Stimulated activated CD8-positive, alpha-beta memory T cell treated with anti-CD3 and anti-CD28 coated beads, Interleukin-4, amount 100 ng/mL, for 48 hours (primary cell): ENCODE measurements at places on chromosomes 13 and 19.
A peak's percentile ranks its signal among the peaks of the same experiment; 100 is the strongest.

DNA sequence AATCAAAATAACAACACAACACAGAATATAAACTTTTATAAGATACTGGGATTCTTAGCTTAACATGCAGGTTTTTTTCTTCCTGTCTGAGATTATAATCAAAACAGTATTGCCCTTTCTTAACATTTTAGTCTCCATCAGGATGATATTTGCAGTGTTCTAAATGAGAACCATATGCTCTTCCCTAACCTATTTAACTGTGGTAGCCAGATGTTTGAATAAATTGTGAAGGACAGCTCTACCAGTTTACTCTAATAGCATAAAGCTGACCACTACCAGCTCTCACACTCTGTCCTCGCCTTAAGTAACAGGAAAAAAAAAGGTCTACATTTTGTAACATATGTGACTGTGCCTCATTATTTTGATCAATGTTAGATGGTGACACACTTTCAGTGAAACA, 618.7 kb upstream of the SGCG start:
- DNase-seq: no peak

GRCh38 chr19:49145573-49146407, 9.4 kb downstream of the HRC start:
- peak; percentile 93 for DNase-seq

DNA sequence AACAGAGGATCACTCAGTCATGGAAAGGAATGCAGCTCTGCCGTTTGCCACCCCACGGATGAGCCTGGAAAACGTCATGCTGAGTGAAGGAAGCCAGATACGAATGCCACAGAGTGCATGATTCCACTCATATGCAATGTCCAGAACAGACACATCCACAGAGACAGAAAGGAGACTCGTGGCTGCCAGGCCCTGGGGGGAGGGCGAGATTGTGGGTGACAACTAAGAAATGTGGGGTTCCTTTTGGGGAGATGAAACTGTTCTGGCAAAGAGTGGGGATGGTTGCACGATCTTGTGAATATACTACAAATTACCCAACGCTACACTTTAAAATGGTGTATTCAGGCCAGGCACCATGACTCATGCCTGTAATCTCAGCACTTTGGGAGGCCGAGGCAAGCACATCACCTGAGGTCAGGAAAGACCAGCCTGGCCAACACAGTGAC, 27.2 kb upstream of the NAPA start:
- DNase-seq: no peak

- no peak for DNase-seq
These were observed 16.5 kb downstream of the LRCH1 start for GRCh38 chr13:46569456-46569855.

DNA sequence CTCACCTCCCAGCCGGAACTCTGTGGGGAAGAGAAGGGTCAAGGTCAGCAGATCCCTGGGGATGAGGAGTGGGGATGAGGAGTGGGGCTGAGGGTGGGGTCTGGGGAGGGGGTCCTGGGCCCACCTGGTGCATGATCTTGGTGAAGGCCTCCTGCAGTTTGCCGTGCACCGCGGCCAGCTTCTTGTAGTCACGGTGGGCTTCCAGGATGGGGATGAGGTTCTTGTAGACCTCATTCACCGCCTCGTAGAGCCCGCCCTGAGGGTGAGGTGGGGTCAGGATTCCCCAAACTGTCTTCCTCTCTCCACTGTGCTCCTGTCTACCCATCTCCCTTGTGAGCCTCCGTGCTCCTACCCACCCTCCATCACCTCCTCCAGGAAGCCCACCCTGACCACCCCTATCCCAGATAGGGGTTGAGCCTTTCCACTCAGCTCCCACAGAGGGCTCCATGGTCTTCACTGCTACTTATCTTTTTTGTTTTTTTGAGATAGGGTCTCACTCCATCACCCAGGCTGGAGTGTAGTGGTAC, 6.8 kb upstream of the KANK2 start:
- no peak for DNase-seq

GRCh38 chr19:29872224-29872731, 60.5 kb downstream of the CCNE1 start:
- DNase-seq: no peak

DNA sequence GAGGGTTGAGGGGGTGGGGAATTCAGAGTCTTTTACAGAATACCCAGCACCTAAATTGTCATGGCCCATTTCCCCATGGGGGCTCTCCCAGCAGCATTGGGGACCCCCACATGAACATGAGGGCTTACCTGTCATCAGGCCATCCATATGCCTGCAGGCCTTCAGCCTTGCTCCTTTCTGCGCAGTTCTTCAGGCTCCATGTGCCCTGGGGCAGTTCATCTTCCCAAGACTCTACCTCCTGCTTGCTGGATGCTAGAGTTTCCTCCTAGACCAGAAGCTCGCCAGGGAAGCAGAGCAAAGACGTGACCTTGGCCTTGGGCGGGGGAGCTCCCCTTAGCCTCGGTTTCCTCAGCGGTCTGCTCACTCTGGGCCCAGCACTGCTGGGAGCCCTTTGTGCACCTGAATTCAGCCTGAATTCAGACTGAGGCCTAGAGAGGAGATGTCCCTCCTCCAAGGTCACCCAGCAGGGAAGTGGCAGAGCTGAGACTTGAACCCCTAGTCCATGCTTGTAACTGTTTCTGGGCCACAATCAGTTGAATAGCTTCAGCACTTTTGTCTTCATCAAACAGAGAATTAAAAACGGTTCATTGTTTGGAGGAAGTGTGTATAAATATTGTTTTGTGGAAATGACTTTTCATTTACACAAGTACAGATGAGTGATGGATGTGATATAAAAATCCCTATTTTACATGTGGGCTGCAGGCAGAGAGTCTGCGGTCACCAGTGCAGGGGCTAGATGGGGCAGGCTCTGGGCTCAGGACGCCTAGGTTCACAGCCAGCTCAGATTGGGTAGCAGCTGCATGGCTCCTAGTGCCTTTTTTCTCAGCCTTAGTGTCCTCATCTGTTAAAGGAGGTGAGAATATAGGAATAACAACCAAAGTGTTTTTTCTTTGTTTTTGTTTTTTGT, 9.5 kb downstream of the PPP5C start:
- no peak for DNase-seq

GRCh38 chr19:14418856-14419105, 360 bp downstream of the DDX39A start:
- DNase-seq: peak; percentile 89
